ENCODE measurements at places on chromosomes 12 and 14.

- peak; percentile 21 for DNase-seq
Measured at GRCh38 chr12:24991209-24992049, 42.5 kb upstream of the BCAT1 start.

DNA sequence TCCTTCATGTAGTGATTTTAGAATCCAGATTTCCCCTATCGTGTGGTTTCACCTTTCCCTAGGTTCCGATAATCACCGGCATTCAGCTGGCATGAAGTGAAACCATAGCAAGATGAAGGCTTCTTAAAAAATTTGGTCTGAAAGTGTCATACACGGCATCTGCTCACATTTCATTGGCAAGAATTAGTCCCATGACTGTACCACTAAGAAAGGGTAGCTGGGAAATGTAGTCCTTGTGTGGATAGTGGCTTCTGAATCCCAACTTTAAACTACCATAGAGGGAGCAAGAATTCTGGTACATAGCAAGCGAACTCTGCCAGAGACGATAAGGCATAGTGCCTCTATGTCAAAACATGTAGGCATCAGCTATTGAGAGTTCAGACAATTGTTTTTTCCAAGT, 360.1 kb upstream of the TBX3 start:
- no peak for DNase-seq

DNA sequence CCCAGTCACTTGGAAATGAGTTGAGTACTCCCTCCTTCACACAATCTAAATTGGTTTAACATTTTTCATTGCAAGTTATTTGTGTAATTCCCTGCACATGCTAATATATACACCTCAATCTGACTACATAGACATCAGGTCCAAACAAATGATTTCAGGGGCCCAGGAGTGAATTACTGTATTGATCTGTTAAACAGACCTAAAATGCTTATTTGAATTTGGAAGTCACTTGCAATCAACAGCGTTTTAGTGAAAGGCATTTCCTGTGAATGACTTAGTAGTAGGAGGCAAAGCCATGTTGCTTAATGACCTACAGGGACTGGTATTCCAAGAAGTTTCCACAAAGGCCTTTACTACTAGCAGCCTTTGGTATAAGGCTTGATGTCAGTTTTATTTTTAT, 22.6 kb upstream of the SLC15A5 start:
- DNase-seq, result no peak

GRCh38 chr14:52703664-52704063, 3.3 kb upstream of the PSMC6 start:
- no peak for DNase-seq

DNA sequence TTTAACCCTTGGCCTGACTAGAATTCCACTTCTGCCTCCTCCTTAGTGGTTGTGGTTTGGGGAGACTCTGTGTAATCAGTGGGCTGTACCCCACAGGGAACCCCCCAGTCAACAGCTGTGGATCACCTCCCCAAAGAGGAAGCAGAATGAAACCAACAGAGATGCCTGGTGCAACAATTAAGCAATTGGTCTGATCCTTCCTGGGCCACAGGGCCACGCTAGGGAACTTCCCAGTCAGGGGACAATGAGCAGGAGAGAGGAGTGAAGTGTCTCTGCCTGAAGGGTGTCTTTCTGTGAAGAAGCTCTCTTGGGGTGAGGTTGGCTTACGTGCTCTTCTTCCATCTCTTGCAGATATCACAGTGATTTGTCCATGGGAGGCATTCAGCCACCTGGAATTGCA, 8.2 kb downstream of the PDE6H start:
- peak; percentile 72 for DNase-seq

- DNase-seq, result no peak
Measured at GRCh38 chr12:125113789-125114188, 48.6 kb downstream of the AACS start.

DNA sequence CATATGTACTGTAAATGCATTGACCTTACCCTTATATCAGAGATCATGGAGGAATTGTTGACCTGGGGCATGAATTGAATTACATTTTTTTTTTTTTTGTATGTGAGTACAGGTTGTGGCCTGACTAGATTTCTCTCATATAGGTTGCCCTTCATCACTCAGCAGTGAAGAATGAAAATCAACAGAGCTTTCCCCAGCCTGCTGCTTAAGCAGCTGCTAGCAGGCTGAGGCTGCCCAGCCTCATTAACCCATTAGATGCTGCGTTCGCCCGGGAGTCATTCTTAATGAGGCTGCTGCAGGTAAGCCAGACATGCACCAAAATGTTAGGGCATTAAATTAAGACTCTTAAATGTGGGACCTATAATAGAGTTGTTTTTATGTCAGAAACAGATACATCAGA, 236.0 kb downstream of the ETNK1 start:
- no peak for DNase-seq

- DNase-seq, result no peak
Measured at GRCh38 chr12:101695706-101696105, 1.7 kb upstream of the CHPT1 start.

- DNase-seq, result no peak
Measured at GRCh38 chr12:105020241-105020962, 34.3 kb downstream of the NOPCHAP1 start.

- no peak for DNase-seq
Measured at GRCh38 chr14:34781242-34781641, 66.8 kb upstream of the CFL2 start.

DNA sequence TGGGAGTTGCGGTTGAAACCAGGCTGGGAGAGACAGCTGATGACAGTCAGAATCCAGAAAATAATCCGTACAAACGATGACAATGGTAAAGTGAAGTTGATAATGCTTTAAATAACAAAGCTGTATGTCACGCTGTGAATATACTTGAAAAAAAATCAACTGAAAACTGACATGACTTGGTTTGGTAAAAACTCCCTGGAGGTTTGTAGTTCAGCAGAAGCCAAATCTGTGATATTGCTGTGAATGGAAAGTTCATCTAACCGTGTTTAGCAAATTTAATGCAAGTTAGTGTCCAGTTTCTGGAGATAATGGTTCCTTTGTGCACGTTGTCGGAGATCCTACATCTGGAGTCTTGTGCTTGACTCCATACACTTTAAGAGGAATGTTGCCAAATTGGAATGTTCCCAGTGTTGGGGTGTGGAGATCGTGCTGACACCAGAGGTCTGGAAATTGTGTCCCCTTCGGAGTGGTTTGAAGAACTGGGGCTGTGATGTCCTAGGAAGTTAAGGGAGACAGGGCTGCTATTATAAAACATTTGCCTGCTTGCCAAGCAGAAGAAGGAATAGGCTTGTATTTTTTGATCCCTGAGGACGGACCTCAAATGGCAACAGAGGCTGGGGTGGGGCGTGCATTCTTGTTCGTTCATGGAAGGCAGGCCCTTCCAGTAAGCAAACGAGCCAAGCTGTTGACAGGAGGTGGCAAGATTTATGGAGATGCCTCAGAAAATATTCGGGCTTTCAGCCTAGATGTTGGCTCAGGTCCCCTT, 30.6 kb downstream of the PPFIBP1 start:
- DNase-seq, result no peak

GRCh38 chr14:94164685-94165431, 9.3 kb upstream of the PPP4R4 start:
- no peak for DNase-seq

DNA sequence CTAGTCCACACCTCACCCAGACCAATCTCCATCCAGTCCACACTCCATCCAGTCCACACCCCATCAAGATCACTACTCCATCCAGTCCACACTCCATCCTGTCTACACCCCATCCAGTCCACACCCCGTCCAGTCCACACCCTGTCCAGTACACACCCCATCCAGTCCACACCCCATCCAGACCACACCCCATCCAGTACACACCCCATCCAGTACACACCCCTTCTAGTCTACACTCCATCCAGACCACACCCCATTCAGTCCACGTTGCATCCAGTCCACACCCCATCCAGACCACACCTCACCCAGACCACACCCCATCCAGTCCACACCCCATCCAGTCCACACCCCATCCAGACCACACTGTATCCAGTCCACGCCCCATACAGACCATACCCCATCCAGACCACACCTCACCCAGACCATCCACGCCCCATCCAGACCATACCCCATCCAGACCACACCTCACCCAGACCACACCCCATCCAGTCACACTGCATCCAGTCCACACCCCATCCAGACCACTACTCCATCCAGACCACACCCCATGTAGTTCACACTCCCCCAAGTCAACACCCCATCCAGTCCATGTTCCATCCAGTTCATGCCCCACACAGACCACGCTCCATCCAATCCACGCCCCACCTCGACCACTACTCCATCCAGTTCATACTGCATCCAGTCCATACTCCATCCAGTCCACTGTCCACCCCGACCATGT, 116.6 kb upstream of the RTL1 start:
- no peak for DNase-seq

DNA sequence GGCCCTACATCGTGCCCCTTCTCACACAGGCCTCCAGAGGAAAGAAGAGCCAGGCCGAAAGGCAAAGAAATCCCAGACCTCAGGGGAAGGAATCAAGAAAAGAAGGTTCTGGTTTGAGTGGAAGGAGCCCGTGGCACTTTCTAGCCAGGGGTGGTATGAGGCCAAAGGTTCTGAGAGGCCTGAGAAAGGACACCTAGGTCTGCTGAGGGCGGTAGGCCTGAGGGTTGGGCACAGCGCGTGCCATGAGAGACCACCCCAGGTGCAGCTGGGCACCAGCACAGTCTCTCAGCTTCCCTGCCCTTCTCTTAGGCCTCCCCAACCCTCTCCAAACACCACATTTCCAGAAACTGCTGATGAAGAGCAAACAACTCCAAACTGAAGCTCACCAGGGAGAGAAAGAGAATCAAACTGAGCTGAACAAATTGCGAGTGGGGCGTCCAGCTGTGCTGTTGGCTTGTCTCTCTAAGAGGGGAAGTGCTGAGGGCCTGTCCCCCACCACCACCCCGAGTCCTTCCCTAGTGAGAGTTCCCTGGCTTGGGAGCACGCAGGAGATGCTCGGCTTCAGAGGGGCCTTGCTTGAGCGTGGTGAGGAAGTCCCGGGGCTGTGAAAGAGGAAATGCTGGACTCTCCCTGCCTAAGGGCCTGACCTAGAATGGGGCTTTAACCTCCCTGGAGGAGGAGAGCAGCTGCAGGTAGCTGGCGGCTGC, 184.8 kb downstream of the ZFP36L1 start:
- peak; percentile 29 for DNase-seq

DNA sequence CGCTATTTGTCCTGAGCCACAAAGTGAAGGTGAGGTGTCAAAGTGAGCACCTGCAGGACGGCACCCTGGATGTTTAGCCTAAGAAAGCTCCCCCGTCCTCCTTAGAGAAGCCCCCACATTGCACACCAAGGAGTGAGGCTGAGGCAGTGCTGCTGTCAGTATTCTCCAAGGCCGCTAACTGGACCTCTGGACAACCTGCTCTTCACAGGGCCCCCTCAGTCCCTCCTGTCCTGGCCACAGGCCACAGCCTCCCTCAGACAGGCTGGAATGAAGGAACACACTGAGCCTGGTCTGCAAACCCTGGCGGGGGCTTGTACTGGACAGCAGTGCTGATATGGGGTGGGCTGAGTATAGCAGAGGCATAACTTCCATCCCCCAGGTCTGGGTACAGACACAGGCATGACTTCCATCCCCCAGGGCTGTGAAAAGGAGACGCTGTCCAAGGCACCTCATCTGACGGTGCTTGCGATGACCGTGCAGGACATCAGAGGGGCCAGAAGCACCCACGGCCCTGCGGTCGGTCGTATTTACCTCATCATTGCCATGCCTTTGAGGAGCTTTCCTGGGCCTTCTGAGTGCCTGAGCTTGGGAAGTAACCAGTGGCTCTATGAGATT, 82.4 kb upstream of the DIO3 start:
- no peak for DNase-seq

DNA sequence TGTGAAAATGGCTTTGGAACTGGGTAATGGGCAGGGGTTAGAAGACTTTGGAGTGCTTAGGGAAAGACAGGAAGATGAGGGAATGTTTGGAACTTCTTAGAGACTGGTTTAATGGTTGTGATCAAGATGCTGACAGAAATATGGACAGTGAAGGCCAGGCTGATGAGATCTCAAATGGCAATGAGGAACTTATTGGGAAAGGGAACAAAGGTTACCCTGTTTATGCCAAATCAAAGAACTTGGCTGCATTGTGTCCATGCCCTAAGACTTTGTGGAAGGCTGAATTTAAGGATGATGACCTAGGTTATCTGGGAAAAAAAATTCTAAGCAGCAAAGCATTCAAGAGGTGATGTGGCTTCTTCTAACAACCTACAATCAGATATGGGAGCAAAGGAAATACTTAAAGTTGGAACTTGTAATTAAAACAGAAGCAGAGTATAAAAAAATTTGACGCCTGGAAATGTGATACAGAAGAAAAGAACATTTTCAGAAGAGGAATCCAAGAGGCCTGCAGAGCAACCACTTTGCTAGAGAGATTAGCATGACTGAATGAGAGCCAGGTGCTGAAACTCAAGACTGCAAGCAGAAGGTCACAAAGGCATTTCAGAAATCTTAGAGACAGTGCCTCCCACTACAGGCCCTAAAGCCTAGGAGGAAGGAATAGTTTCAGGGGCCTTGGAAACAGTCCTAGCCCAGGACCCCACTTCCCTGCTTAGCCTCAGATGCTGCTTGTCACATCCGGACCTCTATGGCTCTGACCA, 65.6 kb upstream of the FLRT2 start:
- DNase-seq, result no peak

GRCh38 chr14:64612971-64613666, 63.4 kb downstream of the PPP1R36 start:
- DNase-seq, result no peak

DNA sequence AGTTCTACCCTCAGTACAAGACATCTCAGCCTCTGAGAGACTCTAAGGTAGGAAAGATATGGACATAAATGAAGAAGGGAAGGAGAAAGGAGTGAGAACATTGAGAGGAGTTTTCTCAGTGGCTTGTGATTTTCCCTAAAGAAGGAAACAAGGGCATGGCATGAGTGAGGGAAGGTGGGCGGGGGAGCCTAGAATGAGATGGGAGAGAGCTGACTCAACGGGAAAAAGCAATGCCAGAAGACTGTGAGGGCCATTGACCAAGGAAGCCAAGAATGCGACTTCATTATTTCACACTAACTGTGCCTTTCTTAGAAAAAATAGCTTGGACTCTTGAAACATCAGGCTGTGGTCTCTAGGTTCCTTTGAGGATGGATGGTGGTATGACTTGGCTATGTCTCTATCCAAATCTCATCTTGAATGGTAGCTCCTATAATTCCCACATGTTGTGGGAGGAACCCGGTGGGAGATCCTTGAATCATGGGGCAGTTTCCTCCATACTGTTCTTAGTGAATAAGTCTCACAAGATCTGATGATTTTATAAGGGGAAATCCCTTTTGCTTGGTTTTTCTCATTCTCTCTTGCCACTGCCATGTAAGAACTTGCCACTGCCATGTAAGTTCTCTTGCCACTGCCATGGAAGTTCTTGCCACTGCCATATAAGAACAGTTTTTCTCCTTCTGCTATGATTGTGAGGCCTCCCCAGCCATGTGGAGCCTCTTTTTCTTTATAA, 279.6 kb downstream of the NUAK1 start:
- no peak for DNase-seq

Measured in CD4-positive, alpha-beta T cell treated with Interleukin-4 for 1 hour (primary cell).